ENCODE measurements at places on chromosomes 2 and 18.

DNA sequence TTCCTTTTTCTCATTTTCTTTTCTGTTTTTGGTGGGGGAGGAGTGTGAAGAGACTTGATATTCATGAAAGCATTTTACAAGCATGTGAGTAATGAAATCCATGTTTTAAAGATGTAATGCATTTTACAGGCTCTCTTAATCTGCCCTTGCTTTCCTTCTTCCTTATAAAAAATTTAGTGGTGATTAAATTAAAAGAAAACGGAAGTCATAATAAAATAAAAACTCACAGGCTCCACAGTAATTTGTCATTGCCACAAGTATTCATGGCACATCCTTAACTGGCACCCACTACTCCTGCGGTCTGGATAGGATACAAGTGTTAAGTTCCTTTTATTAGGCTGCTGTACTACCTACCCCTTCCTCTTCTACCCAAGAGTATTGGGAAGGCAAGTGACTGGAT, 241.2 kb downstream of the SLC4A3 start:
- DNase-seq: no peak

DNA sequence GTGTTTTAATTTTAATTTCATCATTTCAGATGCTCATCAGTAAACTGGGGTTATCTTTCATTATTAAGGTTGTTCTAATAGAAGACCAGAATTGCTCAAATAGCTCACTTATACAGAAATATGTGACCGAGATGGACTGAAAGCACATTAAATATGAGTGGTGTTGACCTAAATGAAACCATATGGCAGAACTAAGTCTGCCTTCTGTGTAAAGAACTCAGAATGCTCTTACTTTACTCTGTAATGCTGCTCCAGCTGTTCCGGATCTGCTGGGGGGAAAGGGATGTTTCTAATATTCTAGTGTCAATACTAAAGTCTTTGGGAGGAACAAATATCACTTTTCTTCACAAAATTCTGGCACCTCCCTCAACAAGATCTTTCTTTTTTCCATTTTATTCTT, 131.0 kb downstream of the DPP4 start:
- DNase-seq: no peak

GRCh38 chr2:239155806-239156480, 244.9 kb downstream of the HDAC4 start:
- no peak for DNase-seq

GRCh38 chr2:208065476-208065875, 40.1 kb upstream of the PLEKHM3 start:
- DNase-seq: no peak

- no peak for DNase-seq
These were observed 46.6 kb downstream of the HDAC4 start for GRCh38 chr2:239354132-239354790.

GRCh38 chr18:394987-395362, 105.5 kb downstream of the COLEC12 start:
- no peak for DNase-seq
